Gastroesophageal sphincter (tissue), 4 donors: ENCODE measurements at places on chromosomes 5 and 9.

- no peak for ATAC-seq
These were observed 377.5 kb downstream of the MED10 start for GRCh38 chr5:6000867-6001266.

GRCh38 chr5:24110004-24110615, 534.7 kb downstream of the CDH10 start:
- no peak for ATAC-seq

GRCh38 chr5:28234356-28234968, 1196.1 kb upstream of the CDH9 start:
- no peak for ATAC-seq

DNA sequence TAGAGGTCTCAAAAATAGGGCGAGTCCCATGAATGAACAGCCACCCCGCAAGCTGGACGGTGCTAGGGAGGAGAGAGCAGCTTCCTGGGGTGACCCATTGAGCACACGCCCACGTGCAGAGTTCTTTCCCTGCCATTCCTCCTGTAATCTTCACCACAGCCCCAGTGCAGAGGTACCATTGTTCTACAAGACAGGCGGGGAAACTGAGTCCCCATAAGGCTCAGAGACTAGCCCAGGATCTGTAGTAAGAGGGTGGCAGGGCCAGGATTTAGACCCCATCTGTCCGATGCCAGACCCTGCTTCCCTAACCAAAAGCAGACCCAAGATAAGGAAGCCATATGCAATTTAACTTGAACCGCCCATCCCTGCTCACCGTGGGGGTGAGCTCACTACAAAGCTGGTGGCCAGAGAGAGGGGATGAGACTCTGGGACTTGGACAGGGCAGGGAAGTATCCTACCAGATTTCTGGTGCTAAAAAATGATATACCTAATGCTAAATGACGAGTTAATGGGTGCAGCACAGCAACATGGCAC, 36.7 kb upstream of the ORM1 start:
- no peak for ATAC-seq

DNA sequence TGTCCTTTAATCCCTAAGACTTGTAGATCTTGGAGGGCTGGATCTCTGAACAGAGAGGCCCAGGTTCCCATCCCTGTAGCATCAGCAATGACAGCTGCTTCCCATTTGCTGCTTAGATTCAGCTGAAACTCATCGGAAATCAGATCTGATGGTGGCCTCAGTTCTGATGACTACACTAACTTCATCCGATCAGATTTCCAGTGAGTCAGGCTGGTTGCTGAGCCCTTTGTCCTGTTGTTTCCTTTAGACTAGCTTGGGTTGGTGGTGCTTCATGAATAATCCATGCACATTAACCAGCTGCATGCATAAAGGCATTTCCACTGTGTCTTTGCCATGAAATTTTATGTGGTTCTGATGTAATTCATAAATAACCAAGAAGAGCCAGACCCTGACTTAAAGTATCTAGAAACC, 195.2 kb upstream of the TUT7 start:
- ATAC-seq = no peak

DNA sequence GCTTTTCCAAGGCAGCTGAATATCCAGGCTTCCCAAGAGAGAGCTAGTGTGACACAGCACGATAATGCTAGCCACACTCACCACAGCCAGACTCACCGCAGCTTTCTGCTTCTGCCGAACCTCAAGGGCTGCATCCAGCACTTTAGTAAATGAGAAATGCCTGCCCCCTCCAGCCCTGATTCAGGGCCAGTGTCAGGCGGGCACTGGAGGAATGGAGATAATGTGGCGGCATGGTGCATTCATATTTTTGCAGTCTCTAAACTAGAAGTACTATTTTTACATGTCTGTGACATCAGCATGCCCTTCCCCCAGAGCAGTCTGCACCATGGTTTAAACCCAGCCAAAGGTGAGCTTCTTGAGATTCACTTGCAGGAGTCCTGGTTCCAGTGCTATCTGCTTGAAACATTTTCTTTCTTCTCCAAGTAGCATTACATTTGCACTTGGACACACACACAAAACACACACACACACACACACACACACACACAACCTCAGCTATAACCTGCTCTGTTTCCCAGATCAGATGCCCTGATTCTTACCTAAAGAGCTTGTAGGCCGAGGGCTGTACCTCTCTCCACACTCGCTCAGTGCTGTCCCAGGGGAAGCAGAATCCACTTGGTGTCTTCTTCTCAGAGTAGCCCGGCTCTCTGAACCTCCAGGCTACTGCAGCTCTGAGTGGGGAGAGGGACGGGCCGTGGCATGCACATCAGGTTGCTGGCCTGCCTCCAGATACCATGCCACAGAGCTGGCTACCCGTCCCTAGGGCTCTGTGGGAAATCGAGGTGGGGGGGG, at the start of gene FGF1:
Gene FGF1, minus strand, starts transcription at position 673 of the 792 bp plus-strand sequence. CDS start 71,963 bp downstream, outside the sequence.
- ATAC-seq = peak; percentile 45

GRCh38 chr5:67319935-67320725, 123.5 kb upstream of the CD180 start:
- ATAC-seq = no peak

DNA sequence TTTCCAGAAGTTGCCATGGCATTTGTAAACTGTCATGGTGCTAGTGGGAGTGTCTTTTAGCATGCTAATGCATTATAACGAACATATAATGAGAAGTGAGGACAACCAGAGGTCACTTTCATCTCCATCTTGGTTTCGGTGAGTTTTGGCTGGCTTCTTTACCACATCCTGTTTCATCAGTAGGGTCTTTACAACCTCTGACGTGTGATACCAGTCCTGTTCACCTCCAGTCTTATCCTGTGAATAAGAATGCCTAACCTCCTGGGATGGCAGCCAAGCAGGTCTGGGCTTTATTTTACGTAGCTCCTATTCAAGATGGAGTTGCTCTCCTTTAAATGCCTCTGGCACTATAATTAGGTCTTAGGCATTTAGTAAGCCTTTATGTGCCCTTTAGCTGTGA, 20.4 kb upstream of the RFK start:
- ATAC-seq = no peak

GRCh38 chr9:134205672-134206310, 41.4 kb upstream of the RNU6ATAC start:
- peak; percentile 71 for ATAC-seq

DNA sequence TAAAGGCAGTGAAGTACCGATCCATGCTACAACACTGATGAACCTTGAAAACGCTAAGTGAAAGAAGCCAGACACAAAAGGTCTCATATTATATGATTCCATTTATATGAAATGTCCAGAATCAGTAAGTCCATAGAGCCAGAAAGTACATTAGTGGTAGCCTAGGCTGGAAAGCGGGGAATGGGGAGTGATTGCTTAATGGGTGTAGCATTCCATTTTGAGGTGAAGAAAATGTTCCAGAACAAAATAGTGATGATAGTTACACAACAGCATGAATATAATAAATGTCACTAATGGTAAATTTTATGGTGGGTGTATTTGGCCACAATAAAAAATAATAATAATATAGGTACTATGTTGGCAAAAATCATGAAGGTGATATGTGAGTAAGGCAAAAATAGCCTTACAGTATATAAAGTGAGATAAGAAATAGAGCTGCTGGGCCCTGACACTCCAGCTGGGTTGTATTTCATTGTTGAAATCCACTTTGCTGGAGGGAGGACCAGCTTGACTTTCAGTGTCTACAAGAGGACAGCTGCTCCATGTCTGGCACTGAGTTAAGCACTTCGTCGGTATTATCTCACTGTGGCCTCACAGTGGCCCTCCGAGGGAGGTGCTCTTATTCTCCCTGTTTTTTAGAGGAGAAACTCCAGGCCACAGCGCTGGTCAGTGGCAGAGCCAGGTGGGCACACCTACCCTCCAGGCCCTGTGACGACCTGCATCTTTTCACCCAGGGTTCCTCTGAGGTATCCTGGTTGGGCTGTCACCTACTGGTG, 22.4 kb upstream of the ANGPTL2 start:
- peak; percentile 90 for ATAC-seq

GRCh38 chr5:110256298-110256697, 470.2 kb downstream of the TMEM232 start:
- ATAC-seq = no peak

DNA sequence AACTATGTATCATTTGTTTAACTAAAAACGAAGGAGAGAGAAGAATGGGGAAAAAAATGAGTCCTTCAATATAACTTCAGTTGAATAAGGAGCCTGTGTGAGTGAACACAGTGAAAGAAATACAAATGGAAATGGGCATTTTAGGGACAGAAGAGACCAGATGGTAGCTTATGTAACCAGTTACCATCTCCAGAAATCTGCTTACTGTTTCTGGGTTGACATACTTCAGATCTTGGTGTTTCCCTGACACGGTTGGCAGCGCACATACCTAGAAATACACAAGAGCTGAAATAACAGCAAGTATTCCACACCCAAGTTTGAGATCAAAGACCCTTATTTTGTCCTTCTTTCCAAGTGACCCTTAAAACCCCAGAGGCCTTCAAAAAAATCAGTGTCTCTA, 14.9 kb upstream of the GFRA3 start:
- ATAC-seq = no peak
